ENCODE measurements at places on chromosomes 12 and 14.

DNA sequence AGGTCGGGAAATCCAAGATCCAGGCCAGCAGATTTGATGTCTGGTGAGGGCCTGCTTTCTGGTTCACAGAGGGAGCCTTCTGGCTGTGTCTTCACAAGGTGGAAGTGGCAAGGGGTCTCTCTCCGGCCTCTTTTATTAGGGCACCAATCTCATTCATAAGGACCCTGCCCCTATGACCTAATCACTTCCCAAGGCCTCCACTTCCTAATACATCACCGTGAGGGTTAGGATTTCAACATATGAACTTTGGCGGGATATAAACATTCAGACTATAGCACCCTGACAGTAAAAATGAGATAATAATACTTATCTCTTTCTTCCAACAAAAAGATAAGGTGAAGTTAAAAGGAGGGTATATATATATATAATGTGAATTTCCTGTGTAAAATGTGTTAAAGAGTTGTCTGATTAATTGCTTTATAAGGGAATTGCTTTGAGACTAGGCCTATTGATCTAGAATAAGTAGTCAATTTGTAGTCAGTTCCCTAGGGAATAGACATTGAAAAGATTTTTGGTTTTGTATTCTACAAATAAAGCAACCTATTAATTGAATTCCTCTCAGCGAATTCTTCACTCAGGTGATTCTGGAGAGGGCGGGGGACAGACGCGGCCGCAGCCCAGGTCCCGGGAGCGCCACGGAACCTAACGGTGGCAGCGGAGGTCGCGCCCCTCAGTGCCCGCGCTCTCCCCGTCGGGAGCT lies 516 bp upstream of the LGALS3 start:
- no peak for DNase-seq

DNA sequence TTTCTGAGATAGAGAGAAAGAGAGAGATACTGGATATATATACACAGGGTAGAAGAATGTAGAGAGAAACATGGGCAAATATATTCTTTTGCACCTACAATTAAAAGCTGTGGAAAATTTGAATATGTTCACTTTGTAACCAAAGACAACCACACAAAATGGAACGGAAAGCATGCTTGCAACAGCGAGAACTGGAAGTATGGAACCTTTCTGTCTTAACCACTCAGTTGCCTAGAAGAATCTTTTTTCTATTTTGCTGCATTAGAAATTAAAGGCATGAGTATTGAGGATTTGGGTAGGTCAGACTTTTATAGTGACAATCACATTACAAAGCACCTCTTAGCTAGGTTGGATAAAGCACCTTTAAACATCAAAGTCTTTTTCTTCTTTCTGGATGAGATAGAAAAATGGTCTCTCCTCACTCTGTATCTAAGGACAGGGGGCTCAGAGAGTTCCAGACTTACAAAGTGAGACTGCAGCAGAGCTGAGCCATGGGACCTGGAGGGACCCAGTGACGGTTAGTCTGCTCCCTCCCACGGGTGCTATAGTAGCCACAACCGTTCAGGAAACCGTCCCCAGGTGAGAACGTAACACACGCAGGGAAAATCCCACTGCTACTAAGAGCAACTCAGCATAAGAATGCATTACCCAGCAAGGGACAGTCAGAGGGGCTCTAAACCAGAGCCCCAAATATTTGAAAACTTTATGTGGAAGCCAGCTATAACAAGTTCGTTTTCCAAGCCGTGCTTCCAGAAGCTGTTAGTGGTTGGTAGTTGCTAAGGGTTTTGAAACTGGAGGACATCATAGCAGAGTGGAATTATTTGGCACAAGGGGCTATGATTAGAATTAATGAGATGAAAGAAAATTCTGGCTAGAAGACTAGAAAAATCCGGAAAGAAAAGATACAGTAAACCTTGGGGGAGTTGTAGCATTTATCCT lies 97.1 kb downstream of the DAD1 start:
- no peak for DNase-seq

DNA sequence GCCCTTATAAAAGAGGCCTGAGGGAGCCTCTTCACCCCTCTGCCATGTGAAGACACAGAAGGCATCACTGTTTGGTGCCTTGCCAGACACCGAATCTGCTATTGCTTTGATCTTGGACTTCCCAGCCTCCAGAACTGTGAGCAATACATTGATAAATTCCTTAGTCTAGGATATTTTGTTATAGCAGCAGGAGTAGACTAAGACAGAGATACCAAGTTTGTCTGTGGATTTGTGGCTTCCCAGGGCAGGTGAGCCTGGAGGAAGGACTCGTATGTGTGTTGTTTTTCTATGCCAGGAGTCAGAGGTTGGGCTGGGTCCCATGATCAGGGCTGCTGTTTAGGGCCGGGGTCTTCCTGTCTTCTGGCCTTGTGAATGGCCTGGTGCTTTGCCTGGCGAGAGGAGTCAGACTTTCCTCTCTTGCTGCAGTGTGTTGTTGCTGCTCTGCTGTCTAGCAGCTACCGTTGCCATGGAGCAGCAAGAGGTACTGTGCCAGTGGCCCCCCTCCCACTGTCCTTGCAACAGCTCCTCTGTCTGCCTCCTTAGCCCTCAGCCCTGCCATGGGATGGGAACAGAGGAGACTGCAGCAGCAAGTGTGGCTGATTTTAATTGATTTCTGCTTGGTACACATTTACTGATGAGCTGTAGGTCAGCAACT lies 111.2 kb downstream of the CHST11 start:
- no peak for DNase-seq

DNA sequence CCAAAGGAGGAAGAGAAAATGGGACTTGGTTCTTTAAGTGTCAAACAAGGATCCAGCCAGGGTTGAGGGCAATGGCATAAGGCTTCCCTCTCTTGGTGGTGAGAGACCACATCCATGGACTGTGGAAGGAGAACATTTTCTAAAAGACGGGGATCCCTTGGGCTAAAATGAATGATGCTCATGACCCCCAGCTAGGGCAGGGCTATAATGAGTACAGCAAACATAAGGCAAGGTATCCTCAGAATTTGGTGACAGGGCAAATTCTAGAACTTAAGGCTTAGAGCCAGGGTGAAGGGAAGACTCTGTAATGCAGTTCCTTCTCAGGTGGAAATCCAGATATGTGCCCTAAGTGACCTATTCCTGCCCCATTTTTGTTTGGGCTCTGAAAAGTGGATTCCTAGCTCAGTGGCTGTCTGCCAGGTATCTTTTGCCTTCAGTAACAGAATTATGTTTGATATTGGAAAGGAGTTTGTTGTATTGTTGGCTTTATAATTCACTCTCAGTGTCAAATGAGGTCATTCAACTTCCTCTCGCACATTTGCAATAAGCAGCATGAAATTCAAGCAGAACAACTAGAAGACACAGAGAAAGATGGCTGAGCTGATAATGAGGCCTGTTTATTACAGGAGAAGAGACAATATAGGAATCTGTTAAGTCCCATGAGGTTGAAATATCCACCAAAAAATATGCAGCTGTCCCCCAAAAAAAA lies 76.8 kb downstream of the DAD1 start:
- no peak for DNase-seq

- no peak for DNase-seq
Observed at GRCh38 chr14:75196468-75196867, 20.1 kb upstream of the TMED10 start.

DNA sequence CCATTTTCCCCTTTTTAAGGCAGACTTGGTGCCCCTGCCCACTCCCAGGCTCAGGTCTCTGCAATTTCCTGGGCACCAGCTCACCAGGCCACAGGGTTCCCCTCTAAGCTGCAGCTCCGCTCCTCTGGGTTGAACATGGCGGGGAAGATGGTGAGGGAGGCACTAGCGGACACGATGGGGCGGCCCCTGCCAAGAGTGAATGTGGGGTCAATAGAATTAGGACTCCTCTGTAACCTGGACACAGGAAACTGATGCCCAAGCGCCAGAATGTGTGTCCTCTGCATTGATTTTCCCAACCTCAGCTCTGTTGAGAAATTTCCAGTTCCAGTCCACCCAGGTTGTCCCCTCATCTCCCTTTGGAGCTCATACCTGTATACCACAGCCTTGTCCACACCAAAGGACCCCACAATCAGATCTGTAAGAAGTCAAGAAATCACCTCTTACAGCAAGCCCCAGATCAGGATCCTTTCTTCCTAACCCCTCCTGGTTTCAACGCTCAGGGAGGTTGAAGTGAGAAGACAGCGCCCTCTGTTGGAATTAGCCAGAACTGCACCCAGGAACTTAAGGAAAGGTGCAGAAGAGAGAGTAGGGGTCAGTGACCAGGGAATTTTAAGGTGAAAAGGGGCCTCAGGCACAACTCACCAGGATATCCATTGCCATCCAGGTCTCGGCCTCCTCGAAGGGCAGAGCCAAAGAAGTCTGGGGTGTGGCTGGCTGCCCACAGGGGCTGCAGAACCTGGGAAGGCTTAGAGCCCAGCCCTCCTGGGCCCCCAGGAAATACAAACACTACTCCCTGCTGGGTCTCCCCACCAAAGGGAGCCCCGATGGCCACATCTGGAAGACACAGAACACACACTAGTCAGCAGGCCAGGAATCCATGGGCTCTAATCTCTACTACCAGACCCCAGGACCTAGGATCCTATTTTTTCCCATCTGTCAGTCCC lies 14.7 kb downstream of the ITGA5 start:
- peak; percentile 70 for DNase-seq

DNA sequence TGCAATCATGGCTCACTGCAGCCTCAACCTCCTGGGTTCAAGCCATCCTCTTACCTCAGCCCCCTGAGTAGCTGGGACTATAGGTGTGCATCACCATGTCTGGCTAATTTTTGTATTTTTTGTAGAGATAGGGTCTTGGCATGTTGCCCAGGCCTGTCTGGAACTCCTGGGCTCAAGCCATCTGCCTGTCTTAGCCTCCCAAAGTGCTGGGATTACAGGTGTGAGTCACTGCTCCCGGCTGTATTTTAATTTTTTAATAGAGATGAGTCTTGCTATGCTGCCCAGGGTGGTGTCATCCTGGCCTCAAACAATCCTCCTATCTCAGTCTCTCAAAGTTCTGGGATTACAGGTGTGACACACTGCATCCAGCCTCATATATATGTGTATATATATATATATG lies 31.7 kb upstream of the GPRC5A start:
- DNase-seq: no peak

- DNase-seq: no peak
Observed at GRCh38 chr12:67916266-67916970, 72.8 kb upstream of the IFNG-AS1 start.

GRCh38 chr12:501722-502447 lies 42.1 kb downstream of the B4GALNT3 start:
- DNase-seq: no peak

GRCh38 chr12:123346946-123347345 lies 17.7 kb downstream of the SBNO1 start:
- DNase-seq: no peak

- no peak for DNase-seq
Observed at GRCh38 chr14:36424478-36425102, 95.4 kb downstream of the NKX2-1 start.

- DNase-seq: no peak
Observed at GRCh38 chr14:36653413-36653812, 8.2 kb upstream of the PAX9 start.

All from activated T-cell treated with anti-CD3 and anti-CD28 coated beads, Interleukin-2, amount 50 U/mL, for 1 hour (primary cell).